ENCODE measurements at places on chromosomes 12 and 14. TPM values are rescaled to one million over a fixed set of nuclear protein-coding genes. Genes with fewer than 3 reads are reported as not detected.

GRCh38 chr12:32519047-32519446, 119.7 kb downstream of the FGD4 start:
- no peak for DNase-seq

DNA sequence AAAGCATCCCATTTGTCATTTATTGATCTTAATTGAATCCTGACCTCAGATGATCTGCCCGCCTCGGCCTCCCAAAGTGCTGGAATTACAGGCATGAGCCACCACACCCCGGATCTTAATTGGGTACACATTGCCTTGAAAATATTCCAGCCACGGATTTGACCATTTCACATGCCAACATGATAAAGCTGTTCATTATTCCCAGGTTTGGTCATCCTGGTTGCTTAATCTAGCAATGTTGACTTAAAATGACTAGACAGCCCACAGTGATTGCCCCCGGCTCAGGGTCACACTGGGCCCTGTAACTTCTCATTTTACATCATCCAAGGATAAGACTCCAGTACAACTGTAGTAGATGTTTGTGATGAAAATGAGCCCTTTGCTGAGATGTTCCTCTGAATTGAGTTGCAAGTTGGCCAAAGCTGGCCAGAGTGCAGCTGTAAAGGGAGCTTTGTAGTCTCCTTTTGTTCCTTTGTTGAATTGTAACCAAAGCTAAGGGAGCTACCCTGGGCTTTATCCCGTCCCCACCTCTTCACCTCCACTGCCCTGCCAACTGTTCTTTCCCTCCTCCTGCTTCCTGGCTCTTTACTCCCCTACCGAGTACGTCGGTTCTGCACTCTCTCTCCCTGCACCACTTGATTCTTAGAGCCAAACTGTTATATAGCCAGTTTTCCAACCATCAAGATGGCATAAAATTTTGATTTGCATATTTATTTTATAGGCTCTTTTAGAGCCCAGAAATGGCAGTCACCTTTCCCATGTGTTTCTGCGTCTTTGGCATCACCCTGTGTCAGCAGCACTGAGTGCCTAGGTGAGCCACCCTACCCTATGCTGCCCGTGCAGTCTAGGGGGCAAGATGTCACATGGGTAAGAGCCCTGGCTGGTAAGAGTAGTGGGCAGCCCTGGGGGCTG, 141.3 kb upstream of the HIF1A start:
- no peak for DNase-seq

DNA sequence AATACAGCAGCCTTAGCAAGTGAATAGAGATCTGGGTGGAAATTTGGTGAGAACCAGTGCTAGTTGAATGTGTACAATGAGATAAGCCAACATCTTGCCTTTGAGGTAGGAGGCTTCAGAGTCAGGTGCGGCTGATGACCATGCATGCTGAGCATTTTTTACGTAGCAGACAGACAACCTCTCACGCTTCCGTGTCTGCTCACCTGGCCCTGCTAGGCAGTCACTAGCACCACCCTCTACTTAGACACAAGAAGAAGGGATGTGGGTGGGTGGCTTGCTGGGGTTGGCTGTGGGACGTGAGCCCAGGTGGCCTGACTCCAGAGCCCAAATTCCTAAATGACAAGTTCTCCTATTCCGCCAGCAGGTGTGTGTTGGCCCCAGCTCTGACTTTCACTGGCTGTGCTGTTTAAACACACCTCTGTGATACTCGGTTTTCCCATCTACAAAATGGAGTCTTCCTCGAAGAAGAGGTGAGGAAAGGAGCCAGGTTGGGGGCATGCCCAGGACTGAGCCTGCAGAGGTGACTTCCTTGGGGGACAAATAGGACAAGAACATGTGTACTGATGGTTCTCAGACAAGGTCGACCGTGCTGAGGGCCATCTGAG, 57.8 kb upstream of the BCL11B start:
- DNase-seq = no peak

DNA sequence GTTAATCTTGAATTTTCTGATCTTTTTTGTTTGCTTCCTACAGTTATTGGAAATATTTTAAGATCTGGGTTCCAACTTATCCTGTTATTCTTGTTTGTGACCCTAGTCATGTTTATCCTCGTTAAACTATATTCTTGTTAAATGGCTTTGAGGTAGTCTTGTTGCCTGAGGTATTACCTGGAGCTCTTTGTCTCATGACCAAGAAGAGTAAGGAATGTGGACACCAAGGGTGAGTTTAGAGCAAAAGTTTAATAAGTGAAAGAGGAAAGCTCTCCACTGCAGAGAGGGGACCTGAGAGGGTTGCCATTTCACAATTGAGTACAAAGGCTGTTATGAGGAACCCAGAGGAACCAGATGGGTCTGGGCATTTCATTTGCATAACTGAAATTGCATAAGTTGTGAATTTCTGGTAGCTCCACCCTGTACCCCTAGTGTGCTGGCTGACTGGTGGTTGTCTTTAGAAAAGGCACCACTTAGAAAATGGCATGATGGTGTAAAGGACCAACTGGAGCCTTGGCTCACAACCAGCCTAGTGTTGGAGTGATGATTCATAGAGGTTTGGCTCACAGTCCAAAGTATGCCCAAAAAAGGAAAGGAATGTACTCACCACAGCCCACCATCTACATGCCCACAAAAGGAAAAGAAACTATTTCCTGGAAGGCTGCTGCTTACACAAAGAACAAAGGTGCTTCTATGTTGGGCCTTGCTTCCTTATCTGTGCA, 36.7 kb upstream of the RESF1 start:
- no peak for DNase-seq

DNA sequence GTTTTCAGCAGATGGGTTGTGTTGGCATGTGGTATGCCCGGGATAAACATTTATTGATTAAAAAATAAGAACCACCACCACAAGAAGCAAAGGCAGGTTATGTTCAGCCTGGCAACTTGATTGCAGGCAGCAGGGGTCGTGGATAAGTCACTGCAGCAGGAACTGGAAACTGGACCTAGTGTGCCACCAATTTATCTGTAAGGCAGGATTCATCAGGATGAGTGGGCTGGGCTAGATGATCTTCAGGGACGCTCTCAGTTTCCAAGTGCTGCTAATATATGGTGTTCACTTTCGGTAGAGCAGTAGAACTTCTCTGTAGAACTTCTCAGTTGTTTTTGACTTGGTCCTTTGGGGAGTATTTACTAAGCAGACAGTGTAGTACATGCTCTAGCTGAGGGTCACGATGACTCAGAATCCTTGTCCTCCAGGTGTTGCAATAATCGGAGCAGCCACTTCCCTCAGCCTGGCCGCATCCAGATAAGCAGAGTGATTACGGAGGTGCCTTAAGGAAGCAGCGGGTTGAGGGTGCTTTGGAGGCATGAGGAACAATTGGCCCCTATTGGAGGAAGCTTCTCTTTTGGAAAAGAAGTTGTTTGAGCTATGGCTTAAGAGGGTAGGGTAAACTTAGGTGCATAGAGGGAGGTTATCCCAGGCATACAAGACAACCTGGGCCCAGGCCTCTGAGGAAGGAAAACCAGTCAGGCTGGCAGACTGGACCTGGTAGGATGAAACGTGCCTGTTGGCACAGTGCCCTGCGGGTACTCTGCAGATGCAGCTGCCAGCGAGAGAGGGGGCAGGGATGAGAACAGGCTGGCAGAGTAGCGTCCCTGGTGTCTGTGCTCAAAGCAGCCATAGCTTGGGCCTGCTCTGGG, 104.0 kb downstream of the GPR135 start:
- DNase-seq = no peak

DNA sequence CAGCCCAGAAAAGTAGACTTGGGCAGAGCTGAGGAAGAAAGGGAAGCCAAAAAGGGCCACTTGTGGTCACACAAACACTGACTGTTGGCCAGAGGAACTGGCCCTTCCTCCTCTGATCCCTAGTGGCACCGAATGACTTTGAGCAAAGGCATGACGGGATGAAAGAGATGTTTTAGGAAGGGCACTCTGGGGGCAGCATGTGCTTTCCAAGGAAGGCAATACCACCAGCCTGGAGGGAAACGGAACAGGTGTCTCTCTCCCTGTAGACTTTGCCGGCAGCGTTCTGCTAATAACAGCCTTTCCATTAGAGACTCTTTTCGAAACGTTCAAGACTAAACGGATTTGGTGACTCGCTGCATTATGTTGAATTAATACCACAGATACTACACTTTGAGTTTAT, 12.3 kb upstream of the FBXO21 start:
- no peak for DNase-seq

DNA sequence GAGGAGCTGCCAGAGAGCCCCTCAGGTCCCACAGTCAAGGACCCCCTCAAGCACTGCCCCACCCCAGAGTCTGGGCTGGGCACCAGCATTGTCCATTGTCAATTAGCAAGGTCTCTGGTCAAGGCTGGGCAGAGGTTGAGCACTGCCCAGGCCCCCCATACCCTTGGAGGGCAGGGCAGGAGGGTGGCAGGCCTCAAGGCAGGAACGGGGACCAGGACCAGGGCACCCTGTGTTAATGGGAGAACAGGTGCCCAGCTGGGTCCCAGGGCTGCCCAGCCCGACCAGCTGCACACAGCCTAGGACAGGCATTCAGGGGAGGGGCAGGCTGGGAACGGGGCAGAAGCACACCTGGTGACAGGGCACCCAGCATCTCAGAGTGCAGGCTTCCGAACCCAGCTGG, 18.4 kb downstream of the SIVA1 start:
- no peak for DNase-seq

DNA sequence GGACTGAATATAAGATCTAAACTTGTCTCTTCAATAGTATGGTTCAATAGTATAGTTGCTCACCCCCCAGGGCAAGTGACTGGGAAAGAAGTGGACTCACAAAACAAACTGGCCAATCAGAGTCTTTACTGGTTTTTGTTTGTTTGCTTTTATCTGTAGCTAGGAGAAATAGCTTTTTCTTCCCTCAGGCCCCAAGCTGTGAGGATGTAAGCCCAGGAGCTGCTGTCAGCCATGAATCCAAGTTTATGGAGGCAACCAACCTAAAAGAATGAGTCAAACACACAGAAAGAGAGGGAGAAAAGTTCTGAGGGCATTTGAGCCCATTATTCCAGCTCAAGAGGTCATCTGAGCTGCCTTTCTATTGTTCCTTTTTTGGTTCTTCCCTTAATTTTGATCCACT, 375.3 kb downstream of the BCAT1 start:
- no peak for DNase-seq

DNA sequence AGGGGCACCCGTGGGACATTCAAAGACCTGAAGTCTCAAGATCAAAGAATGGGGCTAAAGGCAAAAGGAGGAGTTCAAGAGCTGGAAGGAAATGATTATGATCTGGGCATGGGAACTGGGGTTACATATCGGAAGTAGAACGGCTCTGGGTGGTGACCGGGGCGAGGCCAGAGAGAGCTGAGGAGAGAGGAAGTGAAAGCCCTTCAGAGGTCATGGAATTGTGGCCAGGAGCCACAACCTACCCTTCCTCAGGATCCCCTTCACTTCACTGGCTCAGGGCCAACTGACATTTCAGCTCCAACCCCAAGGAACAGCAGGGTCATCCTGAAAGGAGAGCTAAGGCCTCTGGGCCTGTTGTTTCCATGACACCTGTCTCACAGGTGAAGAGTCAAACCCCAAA, 57.8 kb downstream of the GALNT16 start:
- DNase-seq = no peak

DNA sequence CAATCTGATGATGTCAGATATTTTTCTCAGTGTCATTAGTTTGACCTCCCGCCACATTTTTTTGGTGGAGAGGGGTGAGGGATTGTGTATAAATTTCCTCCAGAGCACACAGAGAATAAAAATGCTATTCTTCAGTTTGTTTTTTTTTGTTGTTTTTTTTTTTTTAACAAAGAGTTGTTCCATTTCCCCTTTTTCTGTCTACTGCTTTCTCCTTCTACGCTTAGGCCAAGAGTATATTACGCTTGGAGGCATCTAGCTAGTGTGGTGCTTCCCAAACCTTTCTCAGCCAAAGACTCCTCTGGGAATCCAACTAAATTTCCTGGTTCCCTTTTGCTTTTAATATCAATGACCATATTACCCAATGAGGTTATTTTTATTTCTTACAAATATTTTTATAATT, 465.6 kb downstream of the ZFP36L1 start:
- no peak for DNase-seq

- DNase-seq = no peak
Measured at GRCh38 chr12:30726647-30727046, 28.1 kb downstream of the CAPRIN2 start.

DNA sequence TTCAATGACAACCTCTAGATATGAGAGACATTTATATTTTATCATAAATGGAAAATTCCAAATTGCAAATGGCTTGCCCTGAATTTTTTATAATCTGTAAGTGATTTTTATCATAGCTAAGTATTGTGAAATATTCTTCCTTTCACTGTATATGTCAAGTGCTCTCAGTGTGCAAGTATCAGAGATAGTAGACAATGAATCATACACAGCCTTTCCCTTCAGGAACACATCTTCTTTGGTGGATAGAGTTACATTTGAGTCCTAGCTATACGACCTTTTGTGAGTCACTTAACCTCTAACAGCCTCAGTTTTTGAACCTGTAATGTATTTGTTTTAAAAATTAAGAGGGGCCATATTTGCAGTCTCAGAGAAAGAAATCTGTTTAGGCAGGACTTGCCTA, 350.7 kb upstream of the SEL1L start:
- DNase-seq = no peak

GRCh38 chr12:32920506-32921085, 24.0 kb upstream of the PKP2 start:
- no peak for DNase-seq

GRCh38 chr12:123229051-123229450, 3.9 kb downstream of the MPHOSPH9 start:
- DNase-seq = no peak

- DNase-seq = no peak
Measured at GRCh38 chr12:52900896-52901714, 3.8 kb downstream of the KRT8 start.

DNA sequence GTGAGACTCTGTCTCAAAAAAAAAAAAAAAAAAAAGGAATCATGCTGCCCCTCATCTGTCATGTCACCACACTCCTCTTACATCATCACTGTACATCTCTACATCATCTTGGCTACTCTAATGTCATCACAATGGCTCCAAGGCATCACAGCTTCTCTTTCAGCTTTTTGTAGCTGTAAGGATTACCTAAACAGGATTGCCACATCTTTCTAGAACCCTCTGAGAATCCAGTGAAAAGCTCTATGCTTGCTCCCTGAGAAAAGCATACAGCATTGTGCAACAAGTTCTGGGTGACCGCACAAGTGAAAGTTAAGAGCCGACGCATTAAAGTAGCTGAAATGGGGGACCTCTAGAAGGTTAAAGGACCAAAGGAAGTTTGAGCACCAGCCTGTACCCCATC, 272.5 kb downstream of the C12orf50 start:
- no peak for DNase-seq

DNA sequence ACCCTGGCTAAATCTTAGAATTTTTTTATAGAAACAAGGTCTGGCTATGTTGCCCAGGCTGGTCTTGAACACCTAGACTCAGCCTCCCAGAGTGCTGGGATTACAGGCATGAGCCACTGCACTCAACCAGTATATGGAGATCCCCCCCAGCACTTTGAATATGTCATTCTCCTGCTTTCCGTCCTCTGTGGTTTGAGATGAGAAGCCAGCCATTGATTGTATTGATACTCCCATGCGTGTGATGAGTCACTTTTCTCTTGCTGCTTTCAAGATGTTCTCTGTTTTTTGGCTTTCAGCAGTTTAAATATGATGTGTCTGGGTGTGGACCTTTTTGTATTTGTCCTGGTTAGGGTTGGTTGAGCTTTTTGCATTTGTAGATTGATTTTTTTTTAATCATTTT, 75.2 kb upstream of the DNM1L start:
- no peak for DNase-seq

The ARID2 gene
- total RNA-seq = 44.6 TPM

The REM2 gene
- 1.4 TPM for total RNA-seq

The OVCH1 gene
- not detected for total RNA-seq

The TAS2R14 gene
- total RNA-seq = 3.1 TPM

The LRP6 gene
- total RNA-seq = 1.4 TPM

The GTF2H3 gene
- total RNA-seq = 33.8 TPM

Data from activated B cell treated with CpG ODN at 0.5 μM for 24 hours (primary cell).